ENCODE measurements at places on chromosomes 5 and 9. TPM values are rescaled to one million over a fixed set of nuclear protein-coding genes. Genes with fewer than 3 reads are reported as not detected.

Gene CDX1
- not detected for total RNA-seq

Gene IL3
- not detected for total RNA-seq

Gene FOXD4
- total RNA-seq: under 0.01 TPM

Gene SPINK13
- not detected for total RNA-seq

Gene FAM153A
- not detected for total RNA-seq

Gene SCGB3A2
- total RNA-seq: not detected

Data from subcutaneous preadipocyte (primary cell).